T-helper 9 cell (primary cell): ENCODE measurements at places on chromosomes 7 and 10.

- DNase-seq: no peak
Measured at GRCh38 chr7:85232068-85232467, 45.2 kb upstream of the SEMA3D start.

DNA sequence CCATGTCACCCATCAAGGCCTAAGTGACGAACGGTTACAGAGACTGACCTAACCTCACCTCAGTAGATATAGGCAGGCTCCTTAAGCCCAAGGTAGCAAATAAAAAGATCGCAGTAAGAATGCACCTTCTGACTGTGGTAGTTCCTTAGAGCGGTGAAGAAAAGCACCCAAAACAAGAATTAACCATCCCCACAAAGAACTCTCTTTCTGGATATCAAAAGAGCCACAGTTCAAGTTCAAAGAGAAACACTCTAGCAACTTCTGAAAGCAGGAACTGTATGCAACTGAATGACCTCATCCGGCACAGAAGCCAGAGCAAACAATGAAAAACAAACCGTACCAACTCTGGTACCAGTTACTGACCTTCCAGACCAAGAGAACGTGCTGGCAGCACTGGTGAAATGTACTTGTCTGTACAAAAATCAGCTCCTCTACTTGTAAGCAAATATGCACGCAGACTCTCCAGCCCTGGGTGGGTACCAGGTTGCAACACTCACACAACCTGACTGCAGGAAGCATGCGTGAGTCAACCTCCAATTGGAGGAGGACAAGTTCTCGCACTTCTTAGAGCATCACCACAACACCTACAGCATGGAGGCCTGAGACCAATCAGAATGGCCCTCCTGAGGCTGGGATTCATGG lies 202.7 kb downstream of the FAM107B start:
- DNase-seq: peak; percentile 49

- DNase-seq: no peak
Measured at GRCh38 chr7:25849500-25850184, 302.4 kb upstream of the NFE2L3 start.

- DNase-seq: no peak
Measured at GRCh38 chr7:124801330-124801895, 35.8 kb upstream of the GPR37 start.

DNA sequence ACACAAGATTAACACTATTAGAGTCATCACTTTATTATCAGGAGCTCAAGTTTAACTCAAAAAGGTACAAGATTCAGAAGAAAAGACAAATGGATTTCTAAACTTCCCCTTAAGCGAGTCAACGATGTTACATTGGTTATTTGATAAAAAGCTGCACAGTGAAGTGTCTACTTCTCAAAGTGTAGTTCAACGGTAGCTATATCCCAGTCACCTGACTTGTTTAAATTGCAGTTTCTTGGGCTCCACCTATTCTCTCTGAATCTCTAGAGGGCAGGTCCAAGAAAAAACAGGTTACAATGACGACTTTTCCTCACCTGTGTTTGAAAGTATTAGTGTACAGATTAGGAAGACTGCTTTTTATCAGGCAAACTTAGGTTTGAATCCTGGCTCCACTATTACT lies 16.6 kb downstream of the MINDY3 start:
- DNase-seq: no peak

DNA sequence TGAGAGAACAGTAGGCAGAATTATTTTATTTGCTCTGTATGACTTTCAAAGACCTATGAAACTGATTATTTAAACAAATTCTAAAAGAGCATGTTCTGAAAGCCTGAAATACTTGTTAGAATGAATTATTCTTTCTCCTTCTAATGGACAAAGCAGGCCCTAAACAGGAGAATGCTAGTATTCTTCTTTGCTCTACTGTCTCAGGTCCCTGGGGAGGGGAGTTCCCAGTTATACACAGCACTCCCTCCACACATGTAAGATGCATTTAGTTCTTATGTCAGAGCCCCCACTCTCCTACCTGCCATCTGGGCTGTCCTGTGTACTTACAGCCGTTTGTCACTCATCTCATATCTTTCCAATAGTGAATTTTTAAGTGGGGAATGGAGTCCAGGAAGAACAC lies 633.5 kb upstream of the ANKRD30A start:
- DNase-seq: no peak

GRCh38 chr7:117385363-117386109 lies 41.8 kb downstream of the ASZ1 start:
- DNase-seq: no peak

- no peak for DNase-seq
Measured at GRCh38 chr7:2068693-2069471, 163.9 kb downstream of the MAD1L1 start.

DNA sequence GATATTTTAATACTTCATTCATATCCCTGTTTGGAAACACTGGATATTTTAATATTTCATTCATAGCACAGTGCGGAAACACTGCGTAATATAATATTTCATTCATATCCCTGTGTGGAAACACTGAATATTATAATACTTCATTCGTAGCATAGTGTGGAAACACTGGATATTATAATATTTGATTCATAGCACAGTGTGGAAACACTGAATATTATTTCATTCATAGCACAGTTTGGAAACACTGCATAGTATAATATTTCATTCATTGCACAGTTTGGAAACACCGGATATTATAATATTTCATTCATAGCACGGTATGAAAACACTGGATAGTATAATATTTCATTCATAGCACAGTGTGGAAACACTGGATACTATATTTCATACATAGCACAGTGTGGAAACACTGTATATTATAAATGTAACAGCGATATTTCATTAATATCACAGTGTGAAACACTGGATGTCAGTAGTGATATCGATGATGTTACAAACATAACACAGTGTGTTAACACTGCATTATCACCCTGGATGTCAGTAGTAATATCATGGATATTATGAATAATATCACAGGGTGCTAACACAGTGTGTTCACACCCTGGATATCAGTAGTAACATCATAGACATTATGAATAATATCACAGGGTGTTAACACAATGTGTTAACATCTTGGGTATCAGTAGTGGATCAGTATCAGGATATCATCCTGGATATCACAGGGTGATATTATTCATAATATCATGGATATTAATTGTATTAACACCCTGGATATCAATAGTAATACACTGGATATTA lies 2.9 kb upstream of the TMEM225B start:
- no peak for DNase-seq

DNA sequence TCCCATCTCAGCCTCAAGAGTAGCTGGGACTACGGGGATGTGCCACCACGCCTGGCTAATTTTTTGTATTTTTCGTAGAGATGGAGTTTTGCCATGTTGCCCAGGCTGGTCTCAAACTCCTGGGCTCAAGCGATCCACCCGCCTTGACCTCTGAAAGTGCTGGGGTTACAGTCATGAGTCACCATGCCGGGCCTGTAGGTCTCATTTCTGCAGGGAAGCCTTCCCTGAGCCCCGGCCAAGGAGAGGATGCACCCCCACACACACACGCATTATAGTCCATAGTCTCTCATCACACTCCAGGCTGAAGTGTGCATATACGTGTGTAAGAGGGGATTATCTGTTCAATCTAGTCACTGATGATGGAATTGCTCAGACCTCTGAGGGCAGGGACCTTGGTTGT lies 29.3 kb downstream of the KCNMA1 start:
- no peak for DNase-seq

GRCh38 chr7:92934096-92934495 lies 97.7 kb upstream of the CDK6 start:
- DNase-seq: no peak

DNA sequence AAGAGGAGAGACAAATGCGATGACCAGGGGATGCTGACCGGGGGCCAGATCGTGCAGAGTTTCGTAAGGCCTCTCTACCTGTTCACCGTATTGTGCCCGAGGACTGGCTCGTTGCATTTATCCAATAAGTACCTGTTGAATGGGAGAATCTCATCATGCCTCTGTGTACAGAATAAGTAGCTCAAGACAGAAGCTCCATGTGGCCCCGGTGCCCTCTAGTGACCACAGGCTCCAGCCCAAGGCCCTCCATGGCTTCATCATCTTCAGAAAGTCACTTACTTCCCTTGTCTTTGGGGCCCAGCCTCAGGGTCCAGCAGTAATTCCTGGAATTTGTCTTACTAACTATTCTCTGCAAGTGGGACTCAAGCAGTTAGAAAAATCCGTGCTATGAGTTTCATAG lies 151.0 kb downstream of the CHN2 start:
- no peak for DNase-seq

- DNase-seq: no peak
Measured at GRCh38 chr10:72076756-72077155, 11.6 kb downstream of the SPOCK2 start.

- no peak for DNase-seq
Measured at GRCh38 chr7:150361402-150361801, 7.2 kb upstream of the REPIN1 start.

DNA sequence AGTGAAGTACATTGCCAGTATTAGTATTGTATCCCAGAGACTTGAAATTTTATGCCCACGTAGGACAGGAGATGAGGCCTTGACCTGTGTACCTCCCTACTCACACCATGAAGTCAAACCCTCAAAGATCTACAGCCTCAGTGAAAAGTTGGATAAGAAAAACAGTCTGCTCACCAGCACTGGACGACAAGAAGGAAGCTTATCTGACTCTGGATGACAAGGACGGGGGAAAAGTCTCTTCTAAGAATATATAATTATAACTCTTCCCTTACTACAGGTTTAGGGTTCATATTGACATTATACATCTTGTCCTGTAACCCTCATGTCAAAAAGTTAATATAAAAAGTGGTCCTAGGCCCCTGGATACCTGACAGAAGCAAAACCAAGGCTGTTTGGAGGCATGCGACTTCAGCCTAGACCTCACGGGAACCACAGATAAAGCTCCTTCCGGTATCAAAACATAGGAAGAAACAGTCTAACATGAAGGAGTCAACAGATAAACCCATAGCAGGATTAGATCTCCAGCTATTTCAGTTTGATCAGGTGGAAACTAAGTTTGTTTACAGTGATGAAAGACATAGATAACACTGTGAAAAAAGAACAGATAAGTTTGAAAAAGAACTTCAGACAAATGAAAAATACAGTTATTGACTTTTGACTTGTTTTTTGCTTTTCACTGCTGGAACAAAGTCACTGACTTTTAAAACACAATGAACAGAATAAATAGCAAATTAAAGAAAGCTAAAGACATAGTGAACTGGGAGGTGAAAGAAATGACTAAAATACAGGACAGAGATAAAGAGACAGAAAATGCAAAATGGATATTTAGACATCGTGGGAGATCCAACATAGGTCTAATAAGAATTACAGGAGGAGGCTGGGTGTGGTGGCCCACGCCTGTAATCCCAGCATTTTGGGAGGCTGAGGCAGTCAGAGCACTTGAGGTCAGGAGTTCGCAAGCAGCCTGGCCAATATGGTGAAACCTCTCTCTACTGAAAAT lies 145.9 kb downstream of the PHTF2 start:
- no peak for DNase-seq

DNA sequence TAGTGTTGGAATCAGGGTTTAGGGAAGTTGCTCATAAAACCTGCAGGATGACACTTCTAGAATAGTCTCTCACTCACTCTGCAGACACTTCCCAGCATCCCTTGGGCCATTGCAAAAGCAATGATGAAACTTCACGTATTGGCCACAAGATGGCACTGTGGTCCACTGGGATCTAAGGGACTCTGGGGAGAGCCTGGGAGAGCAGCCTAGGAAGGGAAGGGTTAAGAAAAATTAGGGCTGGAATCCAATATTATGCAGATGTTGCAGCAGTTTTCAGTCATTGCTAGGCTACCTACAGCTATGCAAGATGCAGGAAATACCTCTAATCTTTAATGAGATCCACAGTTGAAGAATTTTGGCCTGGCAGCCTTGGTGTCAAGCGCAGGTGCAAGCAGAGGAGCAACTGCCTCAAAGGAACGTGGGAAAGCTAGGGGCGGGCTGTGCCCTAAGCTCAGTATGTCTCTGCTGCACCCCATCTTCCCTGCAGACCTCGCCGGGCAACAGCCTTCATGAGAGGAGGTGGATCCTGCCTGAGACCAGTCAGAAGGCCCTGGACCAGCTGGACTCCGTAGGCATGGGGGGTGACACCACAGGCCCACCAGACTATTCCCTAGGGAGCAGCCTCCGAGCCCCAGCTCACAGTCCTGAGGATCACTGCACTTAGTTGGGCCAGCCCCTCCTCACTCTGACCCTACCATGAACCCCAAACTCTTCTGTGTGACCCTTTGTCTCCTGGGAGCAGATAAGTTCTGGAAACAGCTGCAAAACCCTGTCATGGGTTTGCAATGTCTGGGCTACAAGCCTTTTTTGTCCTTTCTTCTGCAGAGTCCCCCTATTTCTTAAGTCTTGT lies 127.9 kb upstream of the PRSS58 start:
- DNase-seq: no peak

- DNase-seq: no peak
Measured at GRCh38 chr10:127406018-127406550, 143.0 kb upstream of the NPS start.

DNA sequence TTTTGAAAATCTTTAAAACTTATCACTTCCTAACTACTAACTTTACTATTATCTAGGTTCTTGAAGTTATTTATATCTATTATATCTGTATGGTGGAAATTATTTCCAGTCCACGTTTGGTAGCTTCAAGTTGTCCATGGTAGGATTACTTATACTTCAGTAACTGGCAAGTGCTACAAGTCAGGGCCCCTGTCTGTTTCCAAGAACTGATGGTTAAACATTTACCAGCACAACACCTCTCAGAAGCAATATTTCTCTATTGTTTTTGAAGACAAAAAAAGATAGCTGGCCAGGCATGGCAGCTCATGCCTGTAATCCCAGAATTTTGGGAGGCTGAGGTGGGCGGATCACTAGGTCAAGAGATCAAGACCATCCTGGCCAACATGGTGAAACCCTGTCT lies 240.4 kb upstream of the RHOBTB1 start:
- no peak for DNase-seq

DNA sequence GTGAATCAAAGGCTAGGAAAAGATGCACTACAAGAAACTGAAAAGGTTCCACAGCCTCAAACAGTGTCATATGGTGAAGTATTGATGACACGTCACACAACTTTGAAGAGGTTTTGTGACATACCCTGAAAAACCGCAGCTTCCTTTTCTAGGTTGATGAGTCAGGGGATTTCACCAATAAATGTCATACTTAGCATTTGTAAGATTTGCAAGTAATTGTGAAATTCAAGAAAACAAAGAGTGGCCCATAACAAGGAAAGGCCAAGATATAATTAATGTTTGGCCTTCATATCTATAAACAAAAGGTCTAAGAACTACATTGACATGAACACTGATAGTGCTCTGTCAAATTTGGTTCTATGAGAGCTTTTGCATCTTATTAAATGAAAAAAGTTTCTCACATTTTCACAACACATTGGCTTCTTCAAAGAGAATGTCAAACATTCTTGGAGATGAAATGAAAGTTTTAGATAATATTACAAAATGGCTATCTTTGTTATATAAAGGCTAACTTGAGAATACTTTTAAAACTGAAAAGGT lies 62.0 kb upstream of the NAMPT start:
- peak; percentile 2 for DNase-seq
